ENCODE measurements at places on chromosomes 13 and 19. TPM values are rescaled to one million over a fixed set of nuclear protein-coding genes. Genes with fewer than 3 reads are reported as not detected.

DNA sequence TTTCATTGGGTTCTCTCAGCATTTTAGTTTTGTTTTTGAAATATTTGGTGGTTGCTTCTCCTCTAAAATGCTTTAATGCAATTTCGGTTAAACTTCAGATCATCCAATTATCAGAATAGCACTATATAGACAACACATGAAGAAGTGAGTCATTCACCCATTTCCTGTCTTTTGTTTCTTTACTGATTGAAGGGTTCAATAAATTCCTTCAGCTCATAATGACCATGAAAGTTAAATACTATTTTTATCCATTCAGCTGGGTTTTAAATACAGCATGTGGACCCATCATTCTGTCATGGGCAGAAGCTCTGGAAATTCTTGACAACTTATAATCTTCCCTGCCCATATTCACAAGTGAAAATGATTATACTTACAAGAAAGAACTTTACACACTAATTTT, 187.2 kb downstream of the ITGBL1 start:
- no peaks in the 10 kb centered on the region for H3K4me1 ChIP-seq
- no peak overlapping the region for H3K4me3 ChIP-seq
- no peaks in the 10 kb centered on the region for H3K36me3 ChIP-seq
- H3K27ac ChIP-seq: no peak overlapping the region
- no peaks in the 10 kb centered on the region for H3K27me3 ChIP-seq

The KCTD4 gene
- total RNA-seq: not detected

The TUBB4A gene
- 7.5 TPM for total RNA-seq

The CEACAM4 gene
- total RNA-seq: not detected

GRCh38 chr13:110274687-110275086, 32.3 kb downstream of the COL4A1 start:
- peak; percentile 61 for DNase-seq
- no peaks in the 10 kb centered on the region for H3K27me3 ChIP-seq
- H3K36me3 ChIP-seq: peaks cover 60% of the 10 kb centered on the region

Data from endodermal cell (in vitro differentiated cells).